ENCODE measurements at places on chromosomes 11 and 22.
A peak's percentile ranks its signal among the peaks of the same experiment; 100 is the strongest.

DNA sequence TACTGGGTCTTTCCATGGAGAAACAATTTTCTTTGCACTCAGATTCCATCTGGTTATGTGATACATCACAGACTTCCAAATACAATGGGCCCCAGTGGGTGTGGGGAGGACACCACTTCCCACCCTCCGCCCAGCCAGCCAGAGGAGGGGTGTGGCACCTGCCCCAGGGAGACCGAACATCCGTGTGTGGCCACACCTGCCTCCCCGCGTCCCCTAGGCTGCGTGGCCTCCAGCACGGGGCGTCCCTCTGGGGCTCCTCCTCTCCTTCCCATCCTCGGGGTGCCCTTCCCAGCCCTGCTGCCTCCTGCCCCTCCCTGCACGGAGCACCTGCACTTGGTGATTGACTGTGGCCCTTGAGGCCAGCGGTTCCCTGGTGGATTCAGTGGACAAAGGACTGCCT lies 49.1 kb downstream of the CERK start:
- peak; percentile 78 for DNase-seq

- no peak for DNase-seq
Measured at GRCh38 chr11:122242731-122243130, 126.7 kb upstream of the BLID start.

DNA sequence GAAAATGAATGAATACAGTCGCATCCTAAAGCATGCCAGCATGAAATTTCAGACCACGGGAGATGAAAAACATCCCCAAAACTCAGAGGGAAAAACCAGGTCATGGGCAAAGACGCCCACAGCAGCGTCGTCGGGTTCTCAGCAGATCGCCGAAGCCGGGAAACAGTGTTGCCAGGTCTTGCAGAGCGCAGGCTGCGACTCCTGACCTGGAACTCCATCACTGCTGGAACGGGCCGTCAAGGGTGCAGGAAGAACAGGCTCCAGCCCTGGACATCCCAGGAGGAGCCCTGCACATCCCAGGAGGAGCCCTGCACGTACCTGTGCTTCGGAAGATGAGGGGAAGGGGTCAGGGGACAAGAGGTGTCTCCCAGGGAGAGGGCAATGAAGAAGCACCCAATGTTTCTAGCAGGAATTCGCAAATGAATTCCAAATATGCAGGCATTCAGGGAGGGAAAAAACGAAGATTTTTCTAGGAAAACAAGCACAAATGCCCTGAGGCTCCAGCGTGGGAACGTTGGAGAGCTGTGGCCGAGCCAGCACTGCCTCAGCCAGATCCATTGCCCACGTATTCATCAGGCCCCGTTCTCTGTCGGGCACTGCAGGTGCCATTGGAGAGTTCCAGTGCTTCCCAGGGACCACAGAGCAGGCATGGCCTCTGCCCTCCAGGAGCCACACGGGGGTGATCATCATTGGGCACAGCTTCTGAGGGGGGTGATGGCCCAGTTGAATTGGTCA lies 1110.4 kb downstream of the BRD1 start:
- no peak for DNase-seq

GRCh38 chr11:114145166-114145775 lies 85.8 kb downstream of the ZBTB16 start:
- no peak for DNase-seq

DNA sequence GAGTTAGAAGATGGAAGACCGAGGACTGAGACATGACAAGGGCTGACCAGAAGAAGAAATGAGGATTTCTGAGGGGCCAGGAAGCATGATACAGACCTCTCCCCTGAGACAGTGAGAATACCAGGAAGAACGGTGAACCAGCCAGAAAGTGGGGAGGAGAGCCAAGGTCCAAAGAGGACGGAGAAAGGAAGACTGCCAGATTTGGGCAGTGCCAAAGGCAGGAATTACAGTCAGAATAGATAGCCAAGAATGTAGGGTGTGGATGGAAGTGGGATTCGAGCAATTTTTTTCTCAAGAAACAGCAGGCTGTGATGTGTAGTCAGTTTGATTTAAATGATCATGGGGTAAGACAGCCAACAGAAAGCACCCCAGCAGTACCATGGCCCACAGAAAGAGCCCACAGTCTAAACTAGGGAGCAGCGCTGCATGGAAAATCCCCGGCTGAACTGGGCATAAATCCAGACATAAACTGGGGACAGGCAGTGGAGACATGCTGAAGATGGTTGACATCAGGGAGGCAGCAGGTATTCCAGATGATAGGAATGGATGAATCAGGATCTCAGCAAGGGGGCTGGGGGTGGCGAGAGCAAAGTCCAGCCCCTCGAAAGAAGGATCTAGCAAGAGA lies 67.3 kb upstream of the BARX2 start:
- no peak for DNase-seq

- peak; percentile 71 for DNase-seq
Measured at GRCh38 chr11:70854901-70855556, 397.3 kb downstream of the SHANK2 start.

- DNase-seq: no peak
Measured at GRCh38 chr11:72626414-72626936, 47.7 kb downstream of the PDE2A start.

DNA sequence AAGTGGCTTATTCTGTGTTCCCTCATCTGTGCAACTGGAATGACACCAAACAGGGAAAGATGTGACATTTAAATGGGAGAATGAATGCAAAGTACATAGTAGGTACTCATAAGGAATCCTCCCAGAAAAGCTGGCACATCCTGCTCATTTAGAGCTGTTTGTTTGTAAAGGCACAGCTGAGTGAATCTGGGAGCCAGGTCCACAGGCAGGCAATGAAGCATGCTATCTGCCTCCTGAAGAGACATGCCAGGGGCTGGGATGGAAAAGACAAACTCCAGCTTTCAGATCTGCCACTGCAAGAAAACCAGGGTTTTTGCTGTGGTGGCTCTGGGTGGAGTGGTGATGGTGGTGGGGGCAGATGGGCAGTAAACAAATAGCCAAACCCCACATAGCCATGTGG lies 150.1 kb downstream of the TENM4 start:
- no peak for DNase-seq

DNA sequence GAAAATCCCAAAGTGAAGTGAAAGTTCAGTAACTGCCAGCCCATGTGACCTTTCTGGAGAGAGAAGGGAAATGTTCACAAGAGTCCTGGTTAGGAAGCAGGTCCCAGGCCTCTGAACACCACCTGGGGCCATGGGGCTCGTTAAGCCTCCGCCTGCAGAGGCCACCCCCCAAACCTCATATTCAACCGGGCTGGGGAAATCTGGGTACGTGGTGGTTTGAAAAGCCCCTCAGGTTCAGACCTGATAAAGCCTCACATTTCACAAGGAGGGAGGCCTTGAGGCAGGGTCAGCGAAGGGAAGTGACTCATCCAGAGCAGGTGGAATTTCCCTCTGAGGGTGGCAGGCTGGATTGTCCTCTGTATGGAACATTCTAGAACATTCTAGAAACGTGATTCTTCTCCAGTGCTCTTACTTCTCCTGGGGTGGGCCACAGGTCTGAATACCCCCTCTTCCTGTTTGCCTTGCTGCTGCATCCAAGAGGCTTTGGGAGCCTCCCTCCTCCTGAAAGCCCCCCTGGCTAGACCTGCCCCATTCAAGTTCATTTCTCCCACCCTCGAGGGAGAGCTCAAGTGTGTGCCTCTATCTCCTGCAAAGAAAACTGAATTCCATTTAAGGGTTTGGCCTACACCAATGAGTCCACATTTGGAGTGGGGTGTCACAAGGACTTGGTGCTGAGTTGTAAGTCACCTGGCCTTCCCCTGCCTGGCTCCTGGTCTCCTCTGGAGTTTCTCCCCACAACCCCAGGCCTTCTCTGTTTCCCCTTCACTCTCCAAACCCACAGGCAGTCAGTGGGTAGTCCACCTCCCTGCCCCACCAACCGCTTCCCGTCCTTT lies 6.3 kb downstream of the FXYD2 start:
- no peak for DNase-seq

DNA sequence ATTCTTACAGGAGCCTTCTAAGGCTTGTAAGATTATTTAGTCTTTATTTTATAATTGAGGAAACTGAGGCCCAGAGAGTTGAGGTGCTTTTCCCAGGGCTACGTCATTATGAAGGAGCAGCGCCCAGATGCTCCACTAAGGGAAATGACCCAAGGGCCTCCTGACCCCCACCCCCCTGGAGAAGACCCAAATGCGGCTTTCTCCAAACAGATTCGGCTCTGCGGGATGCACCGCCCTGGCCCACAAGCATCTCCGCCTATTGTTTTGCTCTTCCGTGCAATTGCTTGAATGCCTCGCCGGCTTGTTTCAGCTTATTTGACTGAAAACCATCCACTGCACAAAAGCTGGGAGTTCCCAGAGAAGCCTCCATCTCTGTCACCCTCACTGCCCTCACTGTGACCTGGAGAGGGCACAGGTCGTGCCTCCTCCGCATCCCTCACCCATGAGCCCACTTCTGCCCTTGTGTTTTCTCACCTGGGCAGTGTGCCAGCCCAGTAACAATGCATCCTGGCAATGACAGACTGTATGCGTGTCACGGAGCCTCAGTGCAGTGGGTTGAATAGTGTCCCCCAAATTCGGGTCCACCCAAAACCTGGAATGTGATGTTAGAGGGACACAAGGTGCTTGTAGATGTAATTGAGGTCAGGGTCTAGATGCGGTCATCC lies 790.2 kb downstream of the TBC1D22A start:
- peak; percentile 34 for DNase-seq
